Breast epithelium (tissue), 4 donors: ENCODE measurements at places on chromosomes 13 and 19. TPM values are rescaled to one million over a fixed set of nuclear protein-coding genes. Genes with fewer than 3 reads are reported as not detected.

ZNF528 gene
- 20.5 TPM for total RNA-seq

RINL gene
- total RNA-seq, result 12.8 TPM

KLK14 gene
- not detected for total RNA-seq

LRRC4B gene
- total RNA-seq, result 0.16 TPM

IRS2 gene
- total RNA-seq, result 25.8 TPM

GTF3A gene
- 124 TPM for total RNA-seq

ZNF260 gene
- 35.6 TPM for total RNA-seq

HIPK4 gene
- total RNA-seq, result 0.16 TPM

GPI gene
- total RNA-seq, result 97.9 TPM

ARHGAP35 gene
- total RNA-seq, result 60.3 TPM

LAIR2 gene
- not detected for total RNA-seq

SIGLEC5 gene
- 1.6 TPM for total RNA-seq

SPPL2B gene
- total RNA-seq, result 23.5 TPM

MIR17HG gene
- total RNA-seq, result 1.9 TPM

ENOX1 gene
- 2.3 TPM for total RNA-seq

LGALS14 gene
- not detected for total RNA-seq

KLK8 gene
- 13.4 TPM for total RNA-seq

LMTK3 gene
- total RNA-seq, result not detected

TMPRSS9 gene
- total RNA-seq, result not detected

ONECUT3 gene
- not detected for total RNA-seq

ZNF763 gene
- 2.9 TPM for total RNA-seq

KLK5 gene
- 16.1 TPM for total RNA-seq

RAX2 gene
- total RNA-seq, result not detected

CDK8 gene
- 13.8 TPM for total RNA-seq

ITGBL1 gene
- total RNA-seq, result 8.2 TPM

SHFL gene
- total RNA-seq, result 34.1 TPM

UNC13A gene
- 0.15 TPM for total RNA-seq

ELAVL1 gene
- total RNA-seq, result 28.6 TPM

TYK2 gene
- 104 TPM for total RNA-seq
